ENCODE measurements at places on chromosomes 4 and X. TPM values are rescaled to one million over a fixed set of nuclear protein-coding genes. Genes with fewer than 3 reads are reported as not detected.

SPP1 gene
- total RNA-seq: 152 TPM

PCDH10 gene
- 0.19 TPM for total RNA-seq

USP53 gene
- total RNA-seq: 7.3 TPM

GPC3 gene
- not detected for total RNA-seq

TXK gene
- total RNA-seq: not detected

PABPC4L gene
- total RNA-seq: 0.03 TPM

AKAP17A gene
- 27.1 TPM for total RNA-seq

RAB28 gene
- total RNA-seq: 9.1 TPM

All from A549 treated with GW870086 at 1 μM for 4 hours (cell line).